ENCODE measurements at places on chromosomes 11 and 22. TPM values are rescaled to one million over a fixed set of nuclear protein-coding genes. Genes with fewer than 3 reads are reported as not detected.

Gene CALCA
- not detected for total RNA-seq

Gene OR2AT4
- total RNA-seq, result not detected

Gene PRPF19
- 186 TPM for total RNA-seq

Gene SCO2
- total RNA-seq, result 3.2 TPM

Gene MEI1
- not detected for total RNA-seq

Gene OR2D2
- total RNA-seq, result not detected

Gene RAB3IL1
- 14.3 TPM for total RNA-seq
